CD4-positive, alpha-beta T cell treated with Interleukin-6 at 100 ng/mL for 8 hours (primary cell): ENCODE measurements at places on chromosomes 13 and 19.

DNA sequence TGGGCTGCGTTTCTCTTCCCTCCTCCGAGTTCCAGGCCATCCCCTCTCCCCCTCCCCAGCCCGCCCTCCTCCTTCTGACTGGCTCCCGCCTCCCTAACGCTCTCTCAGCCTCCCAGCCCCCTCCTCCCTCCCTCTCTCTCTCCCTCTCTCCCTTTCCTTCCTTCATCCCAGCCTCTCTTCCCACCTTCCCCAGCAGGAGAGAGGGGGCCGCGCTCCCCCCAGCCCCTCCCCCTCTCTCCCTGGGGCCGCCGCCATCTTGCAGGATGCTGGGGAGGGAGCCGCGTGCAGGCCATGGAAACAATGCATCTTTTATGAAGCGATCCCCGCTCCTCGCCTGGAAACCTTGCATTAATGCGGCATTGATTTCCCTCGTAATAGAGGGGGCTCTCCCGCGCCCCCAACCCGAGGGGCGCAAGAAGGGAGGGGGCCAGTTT is 42.6 kb upstream of the ADGRL1 start:
- peak; percentile 25 for DNase-seq

GRCh38 chr19:15488489-15489226 is 9.4 kb upstream of the PGLYRP2 start:
- no peak for DNase-seq

DNA sequence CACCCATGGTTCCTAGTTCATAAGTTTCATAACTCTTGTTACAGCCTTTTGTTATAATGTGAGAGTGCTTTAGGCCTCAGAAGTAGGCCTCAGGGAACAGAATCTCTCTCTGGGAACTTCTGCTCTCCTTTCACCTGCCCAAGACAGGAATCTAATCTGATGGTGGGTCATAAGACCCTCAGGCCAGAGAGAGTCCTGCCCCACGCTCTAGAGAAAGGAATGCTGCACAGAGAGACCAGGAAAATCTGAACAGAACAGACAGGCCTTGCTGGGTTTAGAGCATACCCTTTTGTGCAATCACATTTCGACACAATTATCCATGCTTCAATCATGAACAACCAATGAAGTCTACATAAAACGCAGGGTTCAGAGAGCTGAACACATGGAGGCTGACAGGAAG is 3.4 kb upstream of the DIAPH3 start:
- DNase-seq, result no peak

GRCh38 chr13:59865398-59865797 is 298.3 kb downstream of the DIAPH3 start:
- no peak for DNase-seq

DNA sequence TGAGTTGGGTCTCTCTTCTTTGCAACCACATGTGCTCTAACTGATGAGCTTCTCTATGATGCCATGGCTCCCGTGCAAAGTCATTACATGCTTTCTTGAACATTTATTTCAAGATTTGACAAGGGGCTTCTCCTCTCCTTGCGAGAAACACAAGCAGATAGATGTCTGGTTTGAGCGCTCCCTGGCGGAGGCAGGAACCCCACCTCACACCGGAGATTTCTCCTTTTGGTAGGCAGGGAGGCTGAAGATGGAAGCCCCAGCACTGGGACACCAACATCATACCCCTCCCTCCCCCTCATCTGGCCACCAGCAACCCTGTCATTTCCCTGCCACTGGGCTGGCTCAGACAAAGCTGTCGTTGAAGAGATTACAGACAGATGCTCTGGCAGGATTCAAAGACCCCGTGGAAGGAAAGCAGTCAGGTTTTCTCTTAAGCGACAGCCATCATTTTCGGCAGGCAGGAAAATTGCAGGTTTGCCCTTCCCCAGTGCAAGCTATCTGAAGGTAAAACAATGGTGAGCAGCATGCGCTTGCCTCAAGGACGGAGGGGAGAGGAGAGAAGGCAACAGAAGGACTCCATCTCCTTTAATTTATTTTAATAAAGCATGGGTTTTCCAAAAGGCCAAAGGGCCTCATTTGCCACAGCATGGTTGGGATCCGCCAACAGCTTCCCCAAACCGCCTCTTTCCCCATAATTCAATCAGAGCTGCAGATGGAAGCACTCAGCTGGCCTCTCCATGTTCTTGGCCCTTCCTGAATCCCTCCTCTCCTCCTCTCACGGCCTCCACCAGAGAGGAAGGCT is 344.1 kb upstream of the TSHZ3 start:
- DNase-seq, result no peak

DNA sequence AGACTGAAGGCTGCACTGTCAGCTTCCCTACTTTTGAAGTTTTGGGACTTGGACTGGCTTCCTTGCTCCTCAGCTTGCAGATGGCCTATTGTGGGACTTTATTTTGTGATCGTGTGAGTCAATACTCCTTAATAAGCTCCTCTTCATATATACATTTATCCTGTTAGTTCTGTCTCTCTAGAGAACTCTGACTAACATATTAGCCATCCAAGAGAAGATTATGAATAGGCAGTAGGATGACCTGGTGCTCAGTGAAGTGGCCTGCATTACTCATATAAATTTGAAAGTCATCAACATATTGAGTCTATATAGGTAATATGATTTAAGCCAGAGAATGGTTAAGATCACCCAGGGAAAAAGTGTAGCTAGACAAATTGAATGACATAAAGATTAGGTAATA is 136.3 kb upstream of the UFM1 start:
- DNase-seq, result no peak

DNA sequence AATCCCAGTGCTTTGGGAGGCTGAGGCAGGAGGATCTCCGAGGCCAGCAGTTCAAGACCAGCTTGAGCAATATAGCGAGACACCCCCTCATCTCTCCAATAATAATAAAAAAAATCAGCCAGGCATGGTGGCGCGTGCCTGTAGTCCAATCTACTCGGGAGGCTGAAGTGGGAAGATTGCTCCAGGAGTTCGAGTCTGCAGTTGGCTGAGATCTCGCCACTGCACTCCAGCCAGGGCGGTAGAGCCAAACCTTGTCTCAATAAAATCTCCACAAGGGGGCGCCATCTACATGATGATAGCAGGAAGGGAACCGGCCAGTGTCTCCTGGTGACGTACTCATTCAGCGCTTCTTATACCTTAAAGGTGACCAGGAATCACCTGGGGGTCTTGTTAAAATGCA is 13.6 kb upstream of the C5AR1 start:
- peak; percentile 81 for DNase-seq

GRCh38 chr13:66180836-66181235 is 1049.3 kb downstream of the PCDH9 start:
- DNase-seq, result no peak

DNA sequence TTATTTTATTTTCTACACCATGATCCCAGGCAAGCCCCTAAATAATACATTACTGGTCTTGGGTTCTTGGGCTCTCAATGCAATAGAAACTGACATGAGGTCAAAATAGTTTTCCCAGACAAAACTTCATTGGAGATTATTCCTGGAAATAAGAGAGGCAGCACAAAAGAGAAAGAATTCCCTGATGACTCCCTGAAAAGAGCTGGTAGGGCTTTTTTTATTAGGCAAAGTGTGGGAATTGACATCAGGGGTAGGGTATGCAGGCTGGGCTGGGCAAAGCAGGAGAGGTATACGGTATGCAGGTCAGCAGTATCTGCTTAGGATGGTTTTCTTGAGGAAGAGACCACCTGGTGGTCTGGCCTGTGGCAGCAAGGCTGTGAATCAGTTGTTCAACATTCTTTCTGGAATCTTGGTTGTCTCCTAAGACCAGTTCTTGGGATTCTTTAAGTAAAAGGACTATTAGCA is 9.3 kb upstream of the IGFL3 start:
- DNase-seq, result no peak

DNA sequence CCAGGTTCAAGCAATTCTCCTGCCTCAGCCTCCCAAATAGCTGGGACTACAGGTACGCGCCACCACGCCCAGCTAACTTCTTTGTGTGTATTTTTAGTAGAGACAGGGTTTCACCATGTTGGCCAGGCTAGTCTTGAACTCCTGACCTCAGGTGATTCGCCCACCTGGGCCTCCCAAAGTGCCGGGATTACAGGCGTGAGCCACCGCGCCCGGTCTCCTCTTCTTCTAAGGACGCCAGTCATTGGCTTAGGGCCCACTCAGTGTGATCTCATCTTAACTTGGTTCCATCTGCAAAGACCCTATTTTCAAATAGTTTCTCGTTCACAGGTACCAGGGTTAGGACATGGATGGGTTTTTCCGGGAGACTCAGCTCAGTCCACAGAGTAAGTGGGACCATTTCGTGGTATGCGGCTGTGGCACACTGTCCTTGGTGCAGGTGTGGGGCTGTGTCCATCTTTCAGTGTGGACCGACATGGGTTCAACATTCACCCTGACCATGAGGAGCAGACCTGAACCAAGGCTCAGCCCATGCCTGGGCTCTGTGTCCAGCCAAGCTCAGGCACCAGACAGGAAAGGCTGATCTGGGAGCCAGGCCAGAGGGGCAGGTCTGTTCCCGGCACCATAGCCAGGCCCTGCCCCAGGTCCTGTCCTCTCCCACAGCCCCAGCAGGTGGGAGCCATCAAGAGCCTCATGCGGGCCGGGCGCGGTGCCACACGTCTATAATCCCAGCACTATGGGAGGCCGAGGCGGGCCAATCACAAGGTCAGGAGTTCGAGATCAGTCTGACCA is 2.8 kb upstream of the MKNK2 start:
- no peak for DNase-seq

DNA sequence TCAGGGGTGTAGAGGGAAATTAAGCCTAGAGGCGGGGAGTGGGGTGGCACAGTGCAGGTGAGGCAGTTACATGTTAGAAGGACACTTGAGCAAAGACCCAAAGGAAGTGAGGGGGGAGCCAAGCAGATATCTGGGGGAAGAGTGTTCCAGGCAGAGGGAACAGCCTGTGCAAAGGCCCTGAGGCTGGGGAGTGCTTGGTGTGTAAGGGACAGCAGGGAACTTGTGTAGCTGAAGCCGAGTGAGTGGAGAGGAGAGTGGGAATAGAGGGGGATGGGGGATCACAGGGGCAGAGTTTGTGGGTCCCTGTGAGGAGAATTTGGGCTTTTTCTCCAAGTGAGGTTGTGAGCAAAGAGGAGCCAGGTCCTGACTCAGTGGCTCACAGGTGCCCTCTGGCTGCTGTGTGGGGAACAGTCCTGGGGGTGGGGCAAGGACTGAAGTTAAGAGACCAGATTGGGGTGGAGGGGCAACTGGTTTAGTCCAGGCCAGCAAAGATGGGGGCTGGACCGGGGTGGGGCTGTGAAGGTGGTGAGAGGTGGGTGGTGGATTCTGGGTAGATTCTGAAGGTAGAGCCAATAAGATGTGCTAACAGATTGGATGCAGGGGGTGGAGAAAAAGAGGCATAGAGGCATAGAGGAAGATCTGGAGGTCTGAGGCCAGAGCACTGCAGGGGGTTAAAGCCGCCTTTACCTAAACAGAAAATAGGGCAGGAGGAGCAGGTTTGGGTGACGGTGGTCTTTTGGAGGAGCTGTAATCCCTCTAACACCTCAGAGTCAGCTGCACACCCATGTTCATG is 75.3 kb downstream of the CACNA1A start:
- peak; percentile 7 for DNase-seq

- DNase-seq, result peak; percentile 98
Observed at GRCh38 chr19:38849147-38849859, 483 bp downstream of the HNRNPL start.

- no peak for DNase-seq
Observed at GRCh38 chr19:49549045-49549444, 21.2 kb downstream of the RCN3 start.

DNA sequence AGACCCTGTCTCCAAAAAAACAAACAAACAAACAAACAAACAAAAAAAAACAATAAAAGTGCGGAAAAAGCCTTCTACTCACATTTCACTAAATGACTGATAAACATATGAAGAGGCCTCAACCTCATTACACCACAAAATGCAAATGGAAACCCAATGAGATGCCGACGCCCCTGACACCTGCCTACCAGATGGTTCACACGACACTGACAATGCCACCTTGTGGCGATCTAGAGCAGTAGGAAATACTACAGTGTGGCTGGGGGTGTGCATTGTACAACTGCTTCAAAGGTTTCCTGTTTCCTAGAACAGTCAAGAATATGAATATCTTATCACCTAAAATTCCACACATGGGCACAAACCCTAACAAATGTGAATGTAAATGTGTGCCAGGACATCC is 14.0 kb downstream of the SCGB2B2 start:
- DNase-seq, result peak; percentile 54

DNA sequence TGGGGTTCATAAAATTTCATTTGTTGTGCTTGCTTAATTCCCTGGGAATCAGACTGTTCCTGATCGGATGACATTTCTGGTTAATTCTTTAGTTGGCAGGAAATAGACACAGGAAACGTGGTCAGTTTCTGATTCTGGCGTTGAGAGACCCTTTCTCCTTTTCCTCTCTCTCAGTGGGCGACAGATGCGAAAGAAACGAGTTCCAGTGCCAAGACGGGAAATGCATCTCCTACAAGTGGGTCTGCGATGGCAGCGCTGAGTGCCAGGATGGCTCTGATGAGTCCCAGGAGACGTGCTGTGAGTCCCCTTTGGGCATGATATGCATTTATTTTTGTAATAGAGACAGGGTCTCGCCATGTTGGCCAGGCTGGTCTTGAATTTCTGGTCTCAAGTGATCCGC is 10.8 kb downstream of the LDLR start:
- no peak for DNase-seq

GRCh38 chr13:41561170-41561569 is 103.8 kb downstream of the RGCC start:
- DNase-seq, result no peak

- no peak for DNase-seq
Observed at GRCh38 chr13:112567161-112567862, 20.6 kb downstream of the TUBGCP3 start.

- DNase-seq, result no peak
Observed at GRCh38 chr19:54473071-54473891, at the start of gene CDC42EP5. Gene CDC42EP5, minus strand, starts transcription at chr19:54473296. Its CDS starts 7,749 bp downstream, at chr19:54465547.

GRCh38 chr19:9757544-9758501 is 10.7 kb downstream of the ZNF846 start:
- DNase-seq, result no peak

GRCh38 chr13:84077271-84077670 is 195.0 kb upstream of the SLITRK1 start:
- no peak for DNase-seq
